ENCODE measurements at places on chromosomes 6 and 20.

DNA sequence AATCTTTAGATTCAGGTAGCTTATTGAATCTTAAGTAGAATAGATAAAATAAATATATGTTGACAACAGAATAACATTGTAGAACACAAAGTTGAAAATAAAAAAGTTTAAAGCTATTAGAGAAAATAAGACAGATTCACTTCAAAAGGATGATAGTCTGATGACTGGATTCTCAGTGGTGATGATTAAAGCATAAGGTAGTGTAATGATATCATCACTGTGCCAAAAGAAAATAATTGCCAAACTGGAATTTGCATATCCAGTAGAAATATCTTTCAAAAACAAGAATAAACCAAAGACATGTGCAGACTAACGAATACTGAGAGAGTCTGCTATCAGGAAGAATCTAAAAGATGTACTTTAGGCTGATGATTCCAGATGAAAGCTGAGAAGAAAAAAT lies 30.2 kb downstream of the ENPP1 start:
- peak; percentile 26 for DNase-seq

DNA sequence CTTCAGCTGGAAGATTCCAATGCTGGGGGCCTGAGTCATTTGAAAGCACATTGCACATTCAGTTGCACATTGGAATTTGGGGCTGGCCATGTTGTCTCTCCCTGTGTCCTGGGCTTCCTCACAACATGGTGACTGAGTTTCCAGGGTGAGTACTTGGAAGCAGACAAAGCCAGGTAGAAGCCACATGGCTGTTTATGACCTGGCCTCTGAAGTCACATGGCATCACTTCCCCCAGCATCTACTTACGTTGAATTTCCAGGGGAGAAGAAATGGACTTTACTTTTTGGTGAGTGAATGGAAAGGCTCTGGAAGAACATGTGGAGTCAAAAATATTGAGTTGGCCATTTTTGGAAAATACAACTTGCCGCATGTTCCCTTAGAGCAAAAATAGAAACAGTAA lies 155.5 kb downstream of the LINC00237 start:
- DNase-seq: no peak

- DNase-seq: peak; percentile 63
Measured at GRCh38 chr6:44569931-44570385, 182.5 kb downstream of the CDC5L start.

- no peak for DNase-seq
Measured at GRCh38 chr20:63223121-63223825, 7.3 kb upstream of the YTHDF1 start.

- DNase-seq: no peak
Measured at GRCh38 chr6:5896476-5897200, 110.1 kb downstream of the NRN1 start.

- DNase-seq: no peak
Measured at GRCh38 chr6:157312757-157313156, 10.6 kb downstream of the TMEM242 start.

DNA sequence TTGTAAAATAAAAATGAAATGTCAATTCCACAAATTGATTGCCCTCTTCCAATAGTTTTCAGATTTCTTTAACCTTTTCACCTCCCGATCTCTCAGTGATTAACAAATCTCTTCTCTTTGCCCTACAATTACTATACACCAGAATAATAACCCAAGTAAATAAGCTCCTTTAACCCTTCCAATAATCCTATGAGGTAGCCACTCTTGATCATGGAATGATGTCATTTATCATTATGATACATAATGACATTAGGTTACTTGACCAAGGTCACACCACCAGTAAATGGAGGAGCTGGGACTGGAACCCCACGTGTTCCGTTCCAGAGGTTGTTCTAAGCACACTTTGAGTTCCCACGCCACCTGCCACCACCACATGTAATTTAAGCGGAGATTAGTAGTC lies 54.8 kb downstream of the ADAT2 start:
- DNase-seq: no peak

GRCh38 chr6:7731294-7731693 lies 5.4 kb downstream of the BMP6 start:
- DNase-seq: no peak

- DNase-seq: peak; percentile 15
Measured at GRCh38 chr6:140275725-140276124, 901.3 kb upstream of the CITED2 start.

DNA sequence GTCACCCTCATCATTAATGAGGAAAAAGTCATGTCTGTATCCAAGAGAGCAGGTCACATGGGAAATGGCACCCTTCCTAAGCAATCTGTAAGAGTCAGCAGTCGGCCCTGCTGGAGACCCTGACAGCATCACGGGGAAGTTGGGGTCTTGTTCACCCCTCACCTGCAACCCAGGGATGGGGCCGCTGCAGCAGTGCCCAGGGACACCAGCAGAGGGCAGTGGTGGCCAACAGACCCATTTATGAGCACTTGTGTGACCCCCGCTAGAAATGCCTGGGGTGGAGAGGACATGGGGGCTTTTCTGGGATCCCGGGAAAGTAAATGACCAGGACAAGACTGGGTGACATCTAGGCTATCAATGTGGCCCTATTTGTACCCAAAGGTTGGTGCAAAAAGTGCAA lies 35.9 kb downstream of the ANKRD60 start:
- DNase-seq: no peak

DNA sequence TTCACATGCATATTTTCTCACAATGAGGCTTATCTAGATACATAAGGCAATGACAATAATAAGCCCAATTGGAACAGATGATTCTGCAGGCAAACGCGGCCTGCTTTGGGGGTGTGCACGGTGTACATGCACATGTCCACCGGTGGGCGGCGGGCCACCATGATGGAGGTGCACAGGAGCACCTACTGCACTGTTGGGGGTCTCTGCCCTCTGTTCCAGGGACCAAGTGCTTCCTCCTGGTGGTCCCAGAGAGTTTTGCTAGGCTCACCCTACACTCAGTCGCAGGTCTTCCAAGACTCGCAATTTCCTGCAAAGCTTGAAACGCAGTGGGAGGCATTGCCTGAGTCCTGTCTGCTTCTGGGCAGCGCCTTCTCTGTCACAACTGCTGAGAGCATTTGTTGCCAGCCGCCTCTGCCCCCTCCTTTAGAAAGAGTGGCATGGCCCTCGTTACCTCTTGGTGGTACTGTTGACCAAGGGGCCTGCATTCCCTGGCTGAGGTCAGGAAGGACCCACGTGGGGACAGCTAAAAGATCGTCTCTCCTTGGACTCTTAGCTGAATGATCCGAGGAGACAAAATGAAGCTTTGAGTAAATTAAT lies 135.3 kb downstream of the ERMARD start:
- no peak for DNase-seq

- DNase-seq: peak; percentile 56
Measured at GRCh38 chr6:107064579-107065065, 36.6 kb downstream of the MTRES1 start.

GRCh38 chr6:7195339-7196018 lies 87.7 kb downstream of the RREB1 start:
- DNase-seq: no peak

- peak; percentile 77 for DNase-seq
Measured at GRCh38 chr20:3068986-3069900, 2.2 kb upstream of the OXT start.

DNA sequence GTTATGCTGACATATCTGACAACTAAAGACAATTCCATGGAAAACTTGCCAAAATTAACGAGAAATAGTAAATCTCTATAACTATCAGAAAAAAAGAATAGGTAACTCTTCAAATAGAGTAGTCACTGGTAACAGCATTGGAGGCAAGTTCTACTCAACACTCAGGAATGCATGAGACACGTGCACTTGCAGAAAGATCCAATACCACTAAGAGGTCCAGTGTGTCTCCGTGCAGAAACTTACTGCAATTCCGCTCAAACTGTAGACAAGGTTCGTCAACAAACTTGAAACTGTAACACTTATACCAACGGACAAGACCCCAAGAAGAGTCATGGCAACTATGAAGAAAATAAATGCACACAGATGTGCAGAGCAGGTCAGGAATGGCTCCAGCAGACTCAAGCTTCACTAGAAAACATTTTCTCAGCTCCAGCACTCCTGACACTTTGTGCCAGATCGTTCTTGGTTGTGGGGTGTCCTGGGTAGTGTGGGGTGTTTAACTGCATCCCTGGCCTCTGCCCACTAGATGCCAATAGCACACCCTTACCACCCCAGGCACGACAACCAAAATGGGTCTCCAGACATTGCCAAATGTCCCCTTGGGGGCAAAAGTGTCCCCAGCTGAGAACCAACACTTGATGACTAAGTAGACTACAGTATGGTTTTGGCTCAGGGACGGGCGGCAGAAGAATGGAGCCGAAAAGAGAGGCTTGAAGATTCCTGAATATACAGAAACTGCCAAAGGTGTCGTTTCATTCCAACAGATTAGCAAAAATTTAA lies 134.8 kb downstream of the DTNBP1 start:
- peak; percentile 53 for DNase-seq

DNA sequence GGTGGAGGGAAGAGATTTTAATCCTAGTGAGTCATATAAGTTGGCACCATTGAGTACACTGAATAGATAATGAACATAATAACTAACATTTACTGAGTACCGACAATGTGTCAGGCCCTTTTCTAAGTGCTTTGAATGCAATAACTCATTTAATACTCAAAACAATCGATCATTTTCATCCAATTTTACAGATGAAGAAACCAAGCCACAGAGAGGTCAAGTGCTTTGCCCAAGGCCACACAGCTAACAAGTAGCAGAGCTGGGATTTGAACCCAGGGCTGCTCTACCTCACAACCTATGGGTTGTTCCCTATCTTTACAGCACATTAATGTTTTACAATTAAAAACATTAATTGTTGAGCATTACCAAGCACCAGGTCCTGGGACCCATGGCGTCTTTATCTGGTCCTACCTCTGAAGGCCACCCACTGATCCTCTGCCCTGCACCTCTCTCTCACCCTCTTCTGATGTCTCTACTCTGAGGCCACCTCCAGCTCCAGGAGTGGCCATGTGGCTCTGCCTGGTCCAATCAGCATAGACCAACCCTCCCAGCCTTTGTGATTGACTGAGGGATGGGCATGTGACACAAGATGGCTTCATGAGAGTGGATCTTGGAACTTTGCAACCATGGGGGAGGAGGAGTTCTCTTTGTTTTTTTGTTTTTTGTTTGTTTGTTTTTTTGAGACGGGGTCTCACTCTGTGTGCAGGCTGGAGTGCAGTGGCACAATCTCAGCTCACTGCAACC lies 83.9 kb downstream of the KCNB1 start:
- DNase-seq: no peak

DNA sequence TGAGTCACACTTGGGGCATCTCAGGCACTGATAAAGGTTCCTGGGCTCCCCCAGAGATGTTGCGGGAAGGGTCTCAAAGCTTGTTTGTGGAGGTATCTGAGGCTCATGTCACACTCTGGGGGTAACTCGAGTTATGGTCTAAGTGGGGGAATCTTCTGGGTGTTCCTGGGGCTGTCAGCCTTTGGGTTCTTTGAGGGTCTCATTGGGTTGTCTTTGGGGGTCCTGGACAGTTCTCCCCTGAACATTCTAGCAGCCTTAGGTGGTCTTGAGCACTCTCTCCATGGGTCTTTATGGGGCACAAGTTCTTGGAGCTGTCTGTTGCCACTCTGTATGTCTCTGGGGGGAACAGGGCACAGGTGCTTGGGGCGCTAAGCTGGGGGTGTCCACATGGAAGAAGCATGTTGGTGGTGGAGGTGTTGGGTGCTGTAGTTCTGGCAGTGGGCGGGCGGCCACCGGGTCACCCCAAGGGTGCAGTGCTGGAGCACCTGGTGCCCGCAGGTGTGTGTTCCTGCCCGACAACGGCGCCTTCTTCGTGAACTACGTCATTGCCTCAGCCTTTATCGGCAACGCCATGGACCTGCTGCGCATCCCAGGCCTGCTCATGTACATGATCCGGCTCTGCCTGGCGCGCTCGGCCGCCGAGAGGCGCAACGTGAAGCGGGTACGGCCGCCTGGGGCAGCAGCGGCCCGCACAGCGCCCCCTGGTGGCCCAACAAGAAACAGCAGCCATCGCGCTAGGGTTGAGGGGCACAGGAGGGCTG lies 7.1 kb upstream of the CAPN11 start:
- DNase-seq: peak; percentile 62

DNA sequence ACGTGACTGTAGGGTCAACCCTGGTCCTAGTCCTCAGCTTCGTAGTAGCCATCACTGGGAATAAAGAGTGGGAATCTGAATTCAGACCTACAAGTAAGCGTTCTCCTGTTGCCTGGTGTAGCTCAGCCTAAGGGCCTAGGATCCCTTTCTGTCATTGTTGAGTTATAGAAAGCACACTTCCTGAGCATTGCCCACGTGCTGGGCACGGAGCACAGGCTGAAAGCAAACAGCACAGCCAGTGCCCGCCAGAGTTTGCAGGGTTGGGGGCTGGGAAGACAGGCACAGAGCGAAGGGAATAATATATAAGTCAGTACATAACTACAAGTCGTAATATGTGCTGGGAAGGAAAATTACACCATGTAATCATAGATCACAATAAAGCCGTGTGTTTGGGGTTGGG lies 166.3 kb downstream of the TBXT start:
- DNase-seq: no peak

Measured in foreskin fibroblast (primary cell).